ENCODE measurements at places on chromosomes 2 and 18. TPM values are rescaled to one million over a fixed set of nuclear protein-coding genes. Genes with fewer than 3 reads are reported as not detected.

GRCh38 chr2:158464426-158465281 lies 7.9 kb downstream of the PKP4 start:
- ATAC-seq: no peak
- no peaks in the 10 kb centered on the region for H3K36me3 ChIP-seq
- no peak overlapping the region for H3K4me3 ChIP-seq

- H3K27ac ChIP-seq: no peak overlapping the region
- no peak for ATAC-seq
- no peaks in the 10 kb centered on the region for H3K36me3 ChIP-seq
- no peak overlapping the region for H3K4me3 ChIP-seq
- H3K4me1 ChIP-seq: no peaks in the 10 kb centered on the region
- no peaks in the 10 kb centered on the region for H3K27me3 ChIP-seq
Observed at GRCh38 chr18:31386741-31387140, 10.2 kb downstream of the DSG4 start.

DNA sequence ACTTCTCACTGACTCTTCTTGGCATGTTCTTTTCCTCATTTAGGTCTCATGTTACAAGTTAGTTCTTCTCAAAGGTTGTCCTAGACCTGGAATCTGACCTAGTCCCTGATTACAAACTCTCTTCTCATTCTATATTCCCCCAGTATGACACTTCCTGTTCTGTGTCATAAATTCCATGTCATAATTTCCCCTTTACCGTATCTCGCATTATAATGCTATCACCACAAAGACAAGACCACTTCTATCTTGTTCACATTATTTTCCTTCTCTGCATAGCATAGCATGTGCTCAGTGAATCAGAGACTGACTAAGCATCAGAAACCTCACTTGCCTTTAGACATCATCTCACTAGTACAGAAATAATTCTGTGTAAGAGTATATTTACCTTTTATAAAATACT lies 63.6 kb upstream of the CAVIN2 start:
- no peak overlapping the region for H3K4me3 ChIP-seq
- no peak overlapping the region for H3K27ac ChIP-seq
- no peaks in the 10 kb centered on the region for H3K4me1 ChIP-seq
- no peak for ATAC-seq

GRCh38 chr2:151632993-151633565 lies 101.2 kb downstream of the NEB start:
- no peaks in the 10 kb centered on the region for H3K27me3 ChIP-seq
- no peaks in the 10 kb centered on the region for H3K36me3 ChIP-seq
- H3K4me3 ChIP-seq: no peak overlapping the region
- H3K4me1 ChIP-seq: no peaks in the 10 kb centered on the region

GRCh38 chr2:203444738-203445137 lies 90.4 kb downstream of the RAPH1 start:
- no peak for ATAC-seq
- H3K4me3 ChIP-seq: no peak overlapping the region
- peaks cover 95% of the 10 kb centered on the region for H3K36me3 ChIP-seq
- H3K27me3 ChIP-seq: no peaks in the 10 kb centered on the region

CXCR1 gene
- total RNA-seq: 1.8 TPM

CNGA3 gene
- 5.1 TPM for total RNA-seq

Data from gastroesophageal sphincter (tissue), 4 donors.